H54 (cell line): ENCODE measurements at places on chromosomes 3 and 15.

GRCh38 chr15:83869341-83869740 is 215.4 kb downstream of the ADAMTSL3 start:
- no peak for DNase-seq

DNA sequence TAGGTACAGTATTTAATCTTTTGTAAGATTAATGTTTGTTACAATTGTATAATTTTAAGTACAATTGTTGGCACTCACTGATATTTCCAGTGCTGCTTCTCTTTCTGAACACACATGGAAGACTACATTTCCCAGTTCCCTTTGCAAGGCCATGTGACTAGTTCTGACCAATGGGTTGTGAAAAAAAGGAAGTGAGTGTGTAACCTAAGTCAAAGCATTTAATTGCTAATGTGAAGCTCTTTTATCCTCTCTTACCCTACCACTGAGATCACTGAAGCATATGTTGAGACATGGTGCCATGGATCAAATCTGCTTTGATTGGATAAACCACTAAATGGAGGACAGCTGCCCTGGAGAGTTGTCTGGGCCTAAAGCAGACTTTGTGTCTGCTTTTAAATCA is 83.9 kb upstream of the PLXND1 start:
- peak; percentile 33 for DNase-seq

DNA sequence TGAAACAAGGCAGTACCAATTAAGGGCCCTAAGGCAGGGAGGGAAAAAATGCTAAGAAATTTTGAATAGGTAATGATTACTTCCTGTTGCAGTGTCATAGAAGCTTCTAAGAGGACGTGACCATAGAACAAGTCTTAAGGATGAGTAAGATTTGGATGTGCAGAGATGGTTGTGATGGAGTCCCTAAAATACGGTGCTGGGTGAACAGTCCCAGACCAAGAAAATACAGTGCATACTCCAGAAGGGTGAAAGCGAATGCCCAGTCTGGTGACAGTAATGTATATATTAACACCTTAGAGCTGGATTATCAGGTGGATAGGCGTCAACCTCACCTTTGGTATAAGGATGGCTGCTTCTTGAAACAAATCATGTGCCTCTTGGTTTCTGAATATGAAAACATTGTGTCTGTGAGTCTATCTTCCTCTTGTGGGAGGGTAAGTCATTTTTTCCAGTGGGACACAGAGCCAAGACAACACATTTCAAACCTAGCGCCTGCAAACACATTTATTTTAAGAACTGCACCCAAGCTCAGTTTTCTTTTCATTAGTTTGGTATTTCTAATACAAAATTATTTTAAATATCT is 101.2 kb upstream of the TP63 start:
- DNase-seq, result no peak

- peak; percentile 65 for DNase-seq
Observed at GRCh38 chr3:4986782-4987537, 7.7 kb downstream of the BHLHE40 start.

DNA sequence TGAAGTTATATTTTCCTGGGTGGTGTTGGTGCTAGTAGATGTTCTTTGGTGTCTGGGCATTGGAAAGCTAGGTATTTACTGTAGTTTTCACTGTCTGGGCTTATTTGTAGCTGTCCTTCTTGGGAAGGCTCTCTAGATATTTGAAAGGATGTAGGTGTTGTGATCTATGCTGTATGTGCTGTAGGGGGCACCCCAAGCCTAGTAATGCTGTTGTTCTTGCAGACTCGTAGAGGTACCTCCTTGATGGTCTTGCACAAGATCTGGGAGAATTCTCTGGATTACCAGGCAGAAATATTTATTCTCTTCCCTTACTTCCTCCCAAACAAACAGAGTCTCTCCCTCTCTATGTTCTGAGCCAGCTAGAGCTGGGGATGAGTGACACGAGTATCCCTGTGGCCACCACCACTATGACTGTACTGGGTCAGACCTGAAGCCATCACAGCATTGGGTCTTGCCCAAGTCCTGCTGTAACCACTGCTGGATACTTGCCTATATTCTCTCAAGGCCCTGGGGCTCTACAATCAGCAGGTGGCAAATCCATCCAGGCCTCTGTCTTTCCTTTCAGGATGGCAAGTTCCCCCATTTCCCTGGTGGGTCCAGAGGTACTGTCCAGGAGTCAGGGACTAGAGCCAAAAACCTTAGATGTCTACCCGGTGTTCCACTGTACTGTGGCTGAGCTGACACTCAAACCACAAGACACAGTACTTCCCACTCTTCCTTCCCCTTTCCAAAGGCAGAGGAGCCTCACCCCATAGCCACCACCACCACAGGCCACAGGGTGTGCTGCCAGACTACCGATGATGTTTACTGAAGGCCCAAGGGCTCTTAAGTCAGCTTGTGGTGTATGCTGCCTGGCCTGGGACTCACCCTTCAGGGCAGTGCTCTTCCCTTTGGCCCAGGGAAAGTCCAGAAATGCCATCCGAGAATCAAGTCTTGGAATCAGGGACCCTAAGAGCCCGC is 195.2 kb upstream of the DPPA4 start:
- DNase-seq, result no peak

DNA sequence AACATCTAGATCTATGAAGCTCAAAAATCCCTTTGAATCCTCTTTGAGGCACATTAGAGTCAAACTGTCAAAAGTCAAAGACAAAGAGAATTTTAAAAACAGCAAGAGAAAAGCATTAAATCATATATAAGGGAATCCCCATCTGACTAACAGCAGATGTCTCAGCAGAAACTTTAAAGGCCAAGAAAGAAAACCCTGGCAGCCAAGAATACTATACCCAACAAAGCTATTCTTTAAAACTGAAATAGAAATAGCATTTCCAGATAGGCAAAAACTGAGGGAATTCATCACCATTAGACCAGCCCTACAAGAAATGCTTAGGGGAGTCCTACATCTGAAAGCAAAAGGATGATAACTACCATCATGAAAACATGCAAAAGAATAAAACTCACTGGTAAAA is 211.2 kb upstream of the PDZRN3 start:
- DNase-seq, result no peak

DNA sequence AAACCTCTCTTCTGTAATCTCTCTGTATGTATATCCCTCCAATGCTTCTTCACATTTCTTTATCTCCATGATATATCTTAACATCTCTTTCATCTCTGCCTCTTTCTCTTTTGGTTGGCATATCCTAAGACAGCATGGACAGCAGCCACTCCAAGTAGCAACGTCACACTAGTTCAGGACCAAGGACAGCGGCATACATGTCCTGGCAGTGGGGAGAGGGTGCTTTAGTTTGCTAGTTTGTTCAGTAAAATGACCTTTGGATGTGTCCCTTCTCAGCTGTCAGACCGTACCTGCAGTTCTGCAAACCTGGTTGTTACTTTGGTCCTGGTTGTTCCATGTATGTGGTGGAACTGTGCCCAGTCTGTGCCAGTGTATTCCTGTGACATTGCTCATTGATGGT is 225.6 kb upstream of the ROPN1 start:
- DNase-seq, result peak; percentile 33
